ENCODE measurements at places on chromosomes 4 and X.

DNA sequence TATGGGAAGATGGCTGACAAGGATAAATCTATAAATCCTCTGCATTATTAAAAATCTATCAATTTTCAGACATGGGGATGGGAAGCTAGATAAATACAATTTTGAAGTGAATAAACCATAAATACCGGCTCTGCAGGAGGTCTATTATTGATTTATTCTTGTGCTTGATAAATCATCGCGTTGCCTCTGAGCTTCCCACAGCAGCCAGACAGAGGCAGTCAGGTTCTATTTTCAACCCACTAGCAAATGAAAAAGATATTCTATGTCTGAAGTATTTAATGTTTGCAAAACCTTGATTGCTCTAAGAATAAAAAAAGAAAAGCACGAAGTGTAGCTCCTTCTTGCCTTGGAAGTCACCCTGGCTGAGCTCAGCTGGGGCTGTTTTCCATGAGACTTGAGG, 216.2 kb downstream of the DHRSX start:
- DNase-seq = no peak

- no peak for DNase-seq
These were observed 21.0 kb upstream of the POLA1 start for GRCh38 chrX:24672701-24673190.

- no peak for DNase-seq
These were observed 137.0 kb downstream of the RBM47 start for GRCh38 chr4:40492691-40493090.

DNA sequence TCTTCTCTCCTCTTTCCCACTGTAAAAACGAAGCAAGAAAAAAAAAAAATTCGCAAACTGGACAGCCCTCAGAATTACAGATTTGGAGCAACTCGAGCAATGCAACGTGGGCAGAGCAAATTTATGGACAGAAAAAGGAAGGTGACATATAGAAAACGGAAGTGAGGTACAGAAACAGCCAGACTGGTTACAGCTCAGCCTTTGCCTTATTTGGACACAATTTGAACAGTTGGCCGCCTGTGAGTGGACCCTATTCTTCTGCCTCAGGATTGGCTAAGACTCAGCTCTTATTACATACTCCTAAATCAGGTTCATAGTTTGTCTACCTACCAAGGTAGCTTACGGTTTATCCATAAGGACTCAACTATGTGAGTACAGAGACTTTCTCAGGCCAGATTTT, 98.8 kb downstream of the SOWAHB start:
- DNase-seq = no peak

GRCh38 chr4:36582198-36582597, 300.8 kb downstream of the DTHD1 start:
- DNase-seq = no peak

DNA sequence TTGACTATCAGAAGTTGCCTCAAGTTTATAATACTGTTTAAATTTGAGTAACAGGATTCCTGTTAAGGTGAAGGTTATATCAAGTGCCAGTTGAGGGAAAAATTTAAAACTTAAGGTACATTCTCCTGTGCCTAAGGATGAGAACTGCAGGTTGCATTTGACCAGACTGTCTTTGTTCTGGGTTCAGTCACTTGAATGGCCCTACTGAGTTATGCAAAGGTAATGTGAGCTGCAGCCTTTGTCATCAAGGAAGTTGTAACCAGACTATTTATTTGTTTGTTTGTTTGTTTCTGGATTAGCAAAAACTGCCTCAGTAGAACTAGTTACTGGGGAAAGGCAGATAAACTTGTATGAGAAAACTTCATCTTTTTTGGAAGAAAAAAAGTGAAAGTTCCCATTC, 131.9 kb downstream of the ATOH1 start:
- no peak for DNase-seq

- DNase-seq = no peak
These were observed 10.0 kb upstream of the ELF4 start for GRCh38 chrX:130120321-130120731.

DNA sequence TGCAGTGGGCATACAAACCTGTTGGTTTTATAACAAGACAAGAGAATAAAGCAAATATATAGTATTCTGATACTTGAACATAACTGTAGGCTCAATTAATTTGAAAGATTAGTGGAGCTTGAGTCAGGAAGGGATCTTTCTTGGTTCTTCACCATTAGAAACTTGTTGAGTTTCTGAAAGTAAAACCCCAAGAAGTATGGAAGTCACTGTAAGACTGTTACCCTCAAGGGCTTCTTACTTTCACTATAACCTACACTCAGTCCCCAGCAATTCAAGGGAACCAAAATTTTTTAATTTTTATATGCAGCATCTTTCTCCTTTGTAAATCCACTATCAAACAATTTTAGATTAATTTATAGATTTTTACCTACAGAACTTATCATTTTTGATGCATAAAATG, 2019.2 kb upstream of the ADGRL3 start:
- DNase-seq = no peak

- DNase-seq = no peak
These were observed 313.8 kb downstream of the CAMK2D start for GRCh38 chr4:113447769-113448168.

DNA sequence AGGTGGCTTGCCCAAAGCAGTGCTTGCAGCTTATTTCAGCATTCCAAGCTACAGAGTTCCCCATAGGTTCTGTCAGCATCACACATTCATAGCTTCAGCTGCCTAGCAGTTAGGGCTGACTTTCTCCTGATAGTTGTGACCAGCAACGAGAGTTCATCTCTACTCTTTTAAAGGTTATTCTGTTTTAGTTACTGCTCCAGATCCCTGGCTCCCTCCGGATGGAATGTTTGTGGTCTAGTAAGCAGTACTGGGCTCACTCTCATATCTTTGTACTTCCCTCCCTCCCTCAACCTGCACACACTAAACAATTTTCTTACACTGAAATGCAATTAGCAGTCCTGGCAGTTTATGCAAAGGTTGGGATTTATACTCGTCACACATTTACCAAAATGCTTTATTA, 43.9 kb downstream of the PTTG2 start:
- no peak for DNase-seq

- DNase-seq = no peak
These were observed 39.2 kb upstream of the HS3ST1 start for GRCh38 chr4:11467931-11468330.

DNA sequence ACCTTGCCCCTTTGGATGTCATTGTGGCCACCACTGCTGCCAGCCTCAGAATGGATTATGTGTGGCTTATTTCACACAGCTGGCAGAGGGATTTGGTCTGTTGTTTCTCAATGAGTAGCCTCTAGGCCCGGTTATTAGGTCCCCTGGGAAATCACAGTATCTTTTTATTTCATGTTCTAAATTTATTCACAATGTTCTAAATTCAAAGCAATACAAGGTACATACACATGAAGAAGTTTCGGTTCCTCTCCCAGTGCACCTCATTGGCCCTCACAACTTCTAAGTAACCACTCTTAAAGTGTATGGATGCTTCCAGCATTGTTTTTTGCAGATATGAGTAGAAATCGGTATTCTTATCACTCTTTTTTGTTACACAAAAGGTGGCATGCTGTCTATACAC, 262.7 kb downstream of the RCHY1 start:
- no peak for DNase-seq

DNA sequence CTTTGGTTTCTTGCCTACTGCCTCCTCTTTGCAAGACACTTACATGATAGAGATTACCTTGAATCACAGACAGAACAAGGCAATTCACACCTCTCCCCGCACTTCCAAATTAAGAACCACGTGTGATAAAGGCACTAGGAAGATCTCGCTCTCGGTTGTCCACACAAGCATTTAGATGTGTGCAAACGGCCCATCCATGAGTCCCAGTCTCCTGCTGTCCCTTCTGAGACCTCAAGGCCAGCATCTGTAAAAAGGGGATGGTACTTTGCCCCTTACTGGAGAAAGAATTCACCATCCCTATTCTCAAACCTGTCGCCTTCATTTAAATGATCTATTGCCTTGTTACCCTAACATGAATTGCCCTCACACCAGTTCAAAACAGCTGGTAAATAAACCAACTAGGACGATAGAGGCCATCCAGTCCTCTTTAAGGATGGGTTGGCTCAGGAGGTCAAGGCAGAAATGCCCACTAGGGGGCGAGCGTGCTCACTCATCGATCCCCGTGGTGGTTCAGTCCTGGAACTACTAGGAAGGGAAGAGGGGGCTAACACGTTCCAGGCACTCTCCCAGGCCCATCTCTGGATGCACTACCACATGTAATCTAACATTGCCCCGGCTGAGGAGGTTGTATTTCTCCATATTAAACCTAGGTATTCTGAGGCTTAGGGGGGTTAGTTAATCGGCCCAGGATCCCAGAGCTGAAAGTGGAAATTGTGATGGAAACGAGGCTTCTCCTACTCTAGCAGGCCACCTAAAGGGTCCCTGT, 95.8 kb downstream of the DHX15 start:
- DNase-seq = peak; percentile 51

DNA sequence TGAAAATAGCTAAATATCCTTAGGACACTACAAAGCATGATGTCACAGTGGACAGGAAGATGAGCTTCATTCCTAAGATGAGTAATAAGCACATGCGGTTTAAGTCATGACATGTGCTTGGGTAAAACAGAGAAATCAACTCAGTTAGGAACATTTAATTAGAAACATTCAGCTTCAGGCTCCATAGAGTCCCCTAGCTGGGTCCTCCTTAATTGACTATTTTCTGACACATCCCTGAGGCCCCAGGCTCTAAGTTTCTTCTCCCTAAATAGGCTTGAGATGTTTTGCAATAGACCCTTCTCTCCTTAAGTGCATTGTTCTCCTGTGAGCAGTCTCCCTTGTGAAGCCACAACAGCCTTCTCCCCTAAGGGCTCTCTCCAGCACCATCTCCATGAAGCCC, 70.4 kb upstream of the ANXA3 start:
- no peak for DNase-seq

DNA sequence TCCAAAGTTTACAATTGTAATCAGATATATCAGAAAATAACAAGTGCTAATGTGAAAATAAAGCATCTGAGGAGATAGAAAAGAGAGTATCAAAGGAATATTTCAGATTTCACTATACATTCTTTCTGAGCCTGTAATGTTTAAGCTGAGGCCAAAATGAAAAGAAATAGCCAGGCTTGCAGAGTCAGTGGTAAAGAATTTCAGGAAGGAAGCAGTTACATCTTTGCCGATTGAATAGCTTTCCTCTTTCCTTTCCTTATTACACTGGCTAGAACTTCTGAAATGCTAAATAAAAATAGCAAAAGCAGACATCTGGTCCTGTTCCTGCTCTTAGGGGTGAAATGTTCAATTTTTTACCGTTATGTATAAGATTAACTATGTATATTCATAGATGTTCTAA, 1441.6 kb upstream of the PCDH7 start:
- DNase-seq = no peak

DNA sequence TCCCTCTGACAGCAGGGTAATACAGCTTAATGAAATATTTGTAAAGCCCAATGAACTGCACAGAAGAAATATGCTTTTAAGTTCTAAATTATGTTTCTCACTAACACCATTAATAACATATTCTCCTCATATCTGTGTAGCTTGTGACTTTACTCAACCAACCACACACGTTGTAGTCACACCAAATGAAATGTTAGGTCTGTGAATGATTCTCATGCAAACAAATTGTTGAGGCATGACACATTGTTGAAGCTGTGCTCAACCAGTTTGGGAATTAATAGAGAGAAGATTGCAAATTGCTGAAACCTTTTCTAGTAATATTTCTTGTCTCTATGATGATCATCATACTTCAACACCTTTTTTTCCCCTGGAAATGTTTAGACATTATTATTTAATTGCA, 645.9 kb downstream of the PCDH7 start:
- DNase-seq = no peak

- DNase-seq = no peak
These were observed 32.9 kb downstream of the CPEB2 start for GRCh38 chr4:15035159-15035558.

DNA sequence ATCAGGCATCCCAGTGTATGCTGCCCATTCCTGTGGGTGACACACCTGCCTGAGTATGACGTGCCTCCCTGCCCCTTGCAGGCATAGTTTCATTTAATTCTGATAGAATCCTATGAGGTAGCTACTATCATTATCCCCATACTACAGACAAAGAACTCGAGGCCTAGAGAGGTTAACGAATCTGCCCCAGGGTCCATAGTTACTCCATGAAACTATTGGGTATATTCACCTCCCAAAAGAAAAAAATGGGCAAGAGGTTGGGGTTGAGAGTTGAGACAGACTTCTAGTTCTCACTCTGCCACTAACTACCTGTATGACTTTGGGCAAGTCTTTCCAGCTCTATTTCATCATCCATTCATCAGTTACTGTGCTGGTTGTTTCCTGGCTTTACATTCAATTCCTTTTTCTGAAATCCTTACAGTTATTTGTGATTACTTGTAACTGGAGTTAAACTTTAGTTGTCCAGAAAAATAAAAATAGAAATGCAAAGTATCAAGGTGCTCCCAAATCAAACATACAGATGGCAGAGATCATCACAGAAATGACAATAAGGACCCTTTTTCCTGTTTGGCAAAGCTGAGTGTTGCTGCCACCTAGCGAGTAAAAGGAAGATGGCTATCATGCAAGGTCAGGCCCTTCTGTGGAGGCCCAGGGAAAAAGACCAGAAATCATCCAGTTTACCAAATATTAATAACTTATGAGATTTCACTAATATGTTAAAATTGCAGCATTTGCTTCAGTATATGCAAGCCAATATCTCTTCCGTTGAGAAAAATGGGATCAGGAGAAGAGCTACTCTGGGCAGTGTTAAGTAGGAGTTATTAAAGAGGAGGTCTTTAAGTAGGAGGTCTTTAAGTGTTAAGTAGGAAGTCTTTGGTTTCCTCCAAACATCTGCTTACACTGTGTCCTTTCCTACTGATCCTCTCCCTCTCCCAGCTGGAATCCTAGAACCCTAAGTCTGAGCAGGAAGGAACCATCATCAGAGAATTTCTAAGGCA, 17.1 kb upstream of the MAP7D3 start:
- DNase-seq = peak; percentile 55

DNA sequence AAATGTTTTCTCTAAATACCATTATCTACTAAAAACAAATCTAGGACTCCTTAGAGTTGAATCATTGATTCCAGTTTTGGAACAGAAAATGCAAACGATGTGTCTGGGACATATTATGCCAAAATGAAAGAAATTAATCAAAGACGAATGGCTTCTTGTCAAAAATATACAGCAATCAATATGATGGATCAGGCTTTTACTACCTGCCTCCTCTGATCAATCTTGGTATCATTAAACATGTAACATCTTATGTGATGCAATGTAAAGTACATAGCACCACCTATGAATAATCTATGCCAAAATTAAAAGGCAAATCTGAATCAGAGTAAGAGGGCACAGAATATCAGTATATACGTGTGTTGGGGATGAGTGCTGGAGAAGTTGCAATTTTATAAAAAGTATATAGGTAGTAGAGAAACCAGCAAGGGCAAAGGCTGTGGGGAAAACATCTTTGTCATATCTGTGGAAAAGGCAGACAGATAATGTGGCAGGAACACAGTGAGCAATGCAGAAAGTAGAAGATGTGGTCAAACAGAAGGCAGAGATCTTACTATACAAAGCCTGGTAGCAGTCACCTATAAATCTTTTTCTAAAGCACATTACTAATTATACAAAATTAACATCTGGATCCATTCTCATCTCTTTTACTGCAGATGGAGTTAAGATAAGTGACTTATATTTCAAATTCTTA, 152.7 kb downstream of the ANTXR2 start:
- no peak for DNase-seq
